Uterus (tissue), 4 donors: ENCODE measurements at places on chromosomes 13 and 19.

DNA sequence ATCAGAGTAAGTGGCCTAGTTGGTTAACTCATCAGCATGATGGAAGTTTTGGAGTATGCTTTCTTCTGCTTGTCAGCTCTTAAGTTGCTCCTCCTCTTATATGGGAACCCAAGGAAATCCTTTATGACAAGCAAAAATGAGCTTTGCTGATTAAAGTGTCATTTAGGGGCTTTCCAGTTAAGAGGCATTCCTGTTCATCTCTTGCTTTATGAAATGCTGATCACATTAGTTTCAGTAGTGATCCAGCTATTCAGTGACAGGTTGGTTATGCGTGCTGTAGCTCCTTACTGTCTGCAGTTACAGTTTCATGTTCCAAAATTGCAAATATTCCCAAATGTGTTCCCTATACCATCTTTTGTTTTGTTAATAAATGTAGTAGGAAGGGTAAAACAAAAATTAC, 146.6 kb downstream of the CDK8 start:
- no peak for DNase-seq

- no peak for DNase-seq
Measured at GRCh38 chr19:35249848-35250711, 1.3 kb downstream of the LSR start.

DNA sequence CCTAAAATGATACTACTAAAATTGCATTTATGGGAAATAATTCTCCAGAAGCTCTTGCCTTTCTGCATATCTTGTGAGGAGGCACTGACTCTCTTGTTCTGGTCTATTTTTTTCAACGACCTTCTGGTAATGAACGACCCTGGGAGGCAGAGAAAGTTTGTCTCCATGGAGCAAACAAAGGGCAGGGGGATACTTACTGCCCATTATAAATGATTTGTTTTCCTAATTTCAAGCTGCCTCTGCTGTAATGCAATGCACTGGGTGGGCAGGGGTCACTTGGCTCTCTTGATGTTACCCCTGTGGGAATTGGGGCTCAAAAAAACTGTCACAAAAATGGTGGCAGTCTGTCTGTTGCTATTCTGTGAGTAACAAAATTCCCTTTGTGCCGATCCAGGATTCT, 643.2 kb downstream of the LIG4 start:
- DNase-seq: no peak

DNA sequence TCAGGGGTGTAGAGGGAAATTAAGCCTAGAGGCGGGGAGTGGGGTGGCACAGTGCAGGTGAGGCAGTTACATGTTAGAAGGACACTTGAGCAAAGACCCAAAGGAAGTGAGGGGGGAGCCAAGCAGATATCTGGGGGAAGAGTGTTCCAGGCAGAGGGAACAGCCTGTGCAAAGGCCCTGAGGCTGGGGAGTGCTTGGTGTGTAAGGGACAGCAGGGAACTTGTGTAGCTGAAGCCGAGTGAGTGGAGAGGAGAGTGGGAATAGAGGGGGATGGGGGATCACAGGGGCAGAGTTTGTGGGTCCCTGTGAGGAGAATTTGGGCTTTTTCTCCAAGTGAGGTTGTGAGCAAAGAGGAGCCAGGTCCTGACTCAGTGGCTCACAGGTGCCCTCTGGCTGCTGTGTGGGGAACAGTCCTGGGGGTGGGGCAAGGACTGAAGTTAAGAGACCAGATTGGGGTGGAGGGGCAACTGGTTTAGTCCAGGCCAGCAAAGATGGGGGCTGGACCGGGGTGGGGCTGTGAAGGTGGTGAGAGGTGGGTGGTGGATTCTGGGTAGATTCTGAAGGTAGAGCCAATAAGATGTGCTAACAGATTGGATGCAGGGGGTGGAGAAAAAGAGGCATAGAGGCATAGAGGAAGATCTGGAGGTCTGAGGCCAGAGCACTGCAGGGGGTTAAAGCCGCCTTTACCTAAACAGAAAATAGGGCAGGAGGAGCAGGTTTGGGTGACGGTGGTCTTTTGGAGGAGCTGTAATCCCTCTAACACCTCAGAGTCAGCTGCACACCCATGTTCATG, 75.3 kb downstream of the CACNA1A start:
- no peak for DNase-seq

DNA sequence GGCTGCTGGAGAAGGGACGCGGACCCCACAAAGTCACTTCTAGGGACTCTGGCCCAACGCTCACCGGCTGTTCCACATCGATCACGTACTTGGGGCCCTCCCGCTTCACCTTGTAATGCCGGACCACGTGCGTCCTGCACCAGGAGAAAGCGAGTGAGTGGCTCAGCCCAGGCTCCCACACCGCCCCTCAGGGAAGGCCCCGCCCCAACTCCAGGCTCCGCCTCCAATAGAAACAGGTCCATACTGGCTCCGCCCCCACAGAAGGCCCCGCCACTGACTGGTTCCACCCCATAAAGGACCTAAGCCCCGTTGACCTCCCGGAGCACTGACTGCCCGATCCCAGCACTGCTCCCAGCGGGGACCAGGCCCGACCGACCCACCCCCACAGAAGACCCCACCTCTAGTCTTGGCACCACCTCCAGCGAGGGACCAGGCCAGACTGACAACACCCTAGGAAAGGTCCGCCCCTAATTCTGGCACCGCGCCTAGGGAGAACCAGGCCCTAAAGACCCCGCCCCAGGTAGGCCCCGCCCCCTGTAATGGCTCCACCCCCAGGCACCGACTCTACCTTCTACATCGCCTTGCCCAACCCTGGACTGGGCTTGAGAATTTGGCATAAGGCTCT, 11.3 kb downstream of the STAP2 start:
- peak; percentile 69 for DNase-seq

DNA sequence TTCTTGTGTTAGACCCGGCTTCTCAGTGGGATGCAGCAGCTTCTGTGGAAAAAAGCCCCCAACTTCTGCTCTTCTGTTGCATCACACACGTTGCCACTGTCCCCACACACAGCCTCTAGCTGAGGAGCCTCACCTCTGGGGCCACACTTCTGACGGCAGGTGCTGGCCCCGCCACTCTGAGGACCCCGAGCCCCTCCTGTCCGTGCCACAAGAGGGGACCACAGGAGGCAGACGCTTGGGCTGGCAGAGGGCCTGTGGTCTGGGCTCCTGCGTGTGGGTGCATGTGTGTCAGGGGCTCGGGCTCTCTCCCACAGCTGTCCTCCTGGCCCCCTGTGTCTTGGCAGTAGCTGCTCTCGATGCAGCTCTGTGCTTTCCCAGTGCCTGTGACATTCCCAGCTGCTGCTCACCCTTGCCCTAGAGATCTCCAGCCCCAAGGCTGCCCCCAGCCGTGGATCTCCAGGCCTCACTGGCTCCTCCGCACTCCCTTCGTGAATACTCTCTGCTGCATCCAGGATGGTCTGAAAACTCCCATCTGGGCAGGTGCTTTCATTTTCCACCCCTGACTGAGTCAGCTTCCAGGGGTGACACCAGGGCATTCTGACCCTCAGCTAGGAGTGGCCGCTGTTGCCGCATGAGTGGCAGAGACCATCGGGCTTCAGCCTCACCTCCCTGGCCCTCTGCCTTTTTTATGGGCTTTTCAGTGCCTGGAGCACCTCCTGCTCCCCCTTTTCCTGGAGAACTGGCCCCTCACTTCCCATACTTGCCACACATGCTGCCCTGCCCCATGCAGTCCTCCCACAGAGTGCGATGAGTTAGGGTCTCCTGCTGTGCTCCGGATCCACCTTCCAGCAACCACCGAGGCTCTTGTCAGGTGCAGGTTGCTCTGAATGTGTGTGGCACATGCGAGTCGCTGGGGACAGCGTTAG, 13.7 kb downstream of the MAU2 start:
- no peak for DNase-seq

- DNase-seq: no peak
Measured at GRCh38 chr13:113186061-113186900, 22.2 kb downstream of the PCID2 start.

GRCh38 chr13:102800145-102801041, 1.5 kb downstream of the BIVM start:
- peak; percentile 73 for DNase-seq

DNA sequence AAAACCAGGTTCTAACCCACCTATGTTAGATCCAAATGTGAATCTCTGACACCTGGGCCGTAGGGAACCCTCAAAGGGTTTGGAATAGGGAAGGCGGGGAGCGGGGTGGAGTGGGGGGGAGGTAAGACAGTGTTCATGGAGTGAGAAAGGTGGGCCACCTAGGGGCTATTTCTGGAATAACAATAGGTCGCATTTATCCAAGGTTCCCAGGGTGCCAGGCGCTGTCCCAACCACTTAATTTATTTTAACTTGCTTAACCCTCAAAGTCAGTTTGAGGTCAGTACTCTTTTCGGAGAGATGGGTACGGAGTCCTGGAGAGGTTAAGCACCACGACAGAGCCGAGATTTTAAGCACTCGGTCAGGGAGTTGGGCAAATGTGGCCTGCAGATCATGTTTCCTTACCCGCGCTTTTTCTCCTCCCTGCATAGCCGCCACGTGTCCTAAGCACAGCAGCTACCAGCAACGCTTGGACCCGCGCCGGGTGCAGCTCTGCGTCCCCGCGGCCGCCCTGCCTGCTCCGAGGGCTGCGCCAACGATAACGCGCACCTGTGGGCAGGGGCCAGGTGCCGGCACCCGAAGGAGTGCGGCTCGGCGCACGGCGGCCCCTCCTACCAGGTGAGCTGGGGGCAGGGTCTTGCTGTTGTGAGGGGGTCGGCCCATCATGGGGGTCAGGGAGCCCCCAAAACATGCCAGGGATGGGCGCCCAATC, 25.0 kb upstream of the FXYD3 start:
- peak; percentile 53 for DNase-seq

GRCh38 chr13:108525827-108526226, 103.6 kb upstream of the MYO16 start:
- no peak for DNase-seq

GRCh38 chr13:112838038-112838841, 130.8 kb upstream of the MCF2L start:
- DNase-seq: peak; percentile 12

GRCh38 chr13:72255908-72256307, 388.9 kb upstream of the DACH1 start:
- no peak for DNase-seq

DNA sequence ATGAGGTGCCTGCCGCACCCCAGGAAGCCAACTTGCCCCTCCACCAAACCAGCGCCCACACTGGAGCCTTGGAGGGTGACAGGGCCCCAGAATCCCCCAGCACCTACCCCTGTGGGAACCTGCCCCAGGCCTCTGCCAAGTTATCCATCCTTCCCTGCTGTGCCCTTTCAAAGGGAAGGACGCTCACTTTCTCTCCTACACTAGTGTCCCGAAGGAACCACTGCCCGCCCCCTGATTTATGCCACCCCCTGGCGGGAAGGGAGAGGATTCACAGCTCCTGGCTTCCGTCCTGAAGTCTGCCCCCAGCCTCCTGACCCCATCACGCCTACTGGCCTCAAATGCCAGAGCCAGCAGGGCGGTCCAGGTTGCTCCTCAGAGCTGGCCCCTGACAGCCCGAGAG, 1.4 kb downstream of the EVI5L start:
- no peak for DNase-seq

DNA sequence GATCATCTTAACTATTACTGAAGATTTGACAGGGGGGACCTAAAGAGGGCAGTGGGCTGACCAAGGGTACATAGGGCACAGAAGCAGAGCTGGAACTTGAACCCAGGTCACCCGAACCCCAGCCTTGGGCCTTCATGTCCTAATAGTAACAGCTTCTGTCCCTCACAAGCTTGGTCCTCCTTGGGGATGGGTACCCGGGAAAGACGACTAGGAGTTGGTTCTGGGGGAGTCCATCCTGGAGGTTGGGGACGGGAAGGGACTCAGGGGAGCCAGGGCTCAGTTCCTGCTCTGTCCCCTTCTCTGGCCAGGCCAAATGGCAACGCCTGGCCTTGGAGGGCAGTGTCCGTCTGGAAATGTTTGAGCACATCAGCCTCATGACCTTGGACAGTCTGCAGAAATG, 39.6 kb upstream of the CYP4F8 start:
- no peak for DNase-seq

GRCh38 chr13:95704510-95704909, 27.6 kb downstream of the DNAJC3 start:
- no peak for DNase-seq

DNA sequence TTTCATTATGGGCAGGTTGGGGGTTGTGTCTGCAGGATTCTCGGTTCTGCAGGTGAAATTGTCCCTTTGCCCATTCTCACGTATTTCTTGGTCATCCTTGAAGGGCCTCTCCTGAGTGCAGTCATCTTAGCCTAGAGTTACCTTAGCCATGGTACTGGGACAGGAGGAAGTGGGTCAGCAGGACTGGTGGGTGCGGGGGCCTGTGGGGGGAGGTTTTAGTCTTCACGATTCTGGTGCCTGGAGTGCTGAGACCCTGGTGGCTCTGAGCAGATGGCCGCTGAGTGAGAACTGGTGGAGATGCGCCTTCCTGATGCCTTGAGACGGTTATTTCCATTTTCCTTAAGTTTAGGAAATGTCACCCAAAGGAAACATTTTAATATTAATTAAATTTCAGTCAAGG, 11.8 kb downstream of the COL4A2 start:
- DNase-seq: no peak

DNA sequence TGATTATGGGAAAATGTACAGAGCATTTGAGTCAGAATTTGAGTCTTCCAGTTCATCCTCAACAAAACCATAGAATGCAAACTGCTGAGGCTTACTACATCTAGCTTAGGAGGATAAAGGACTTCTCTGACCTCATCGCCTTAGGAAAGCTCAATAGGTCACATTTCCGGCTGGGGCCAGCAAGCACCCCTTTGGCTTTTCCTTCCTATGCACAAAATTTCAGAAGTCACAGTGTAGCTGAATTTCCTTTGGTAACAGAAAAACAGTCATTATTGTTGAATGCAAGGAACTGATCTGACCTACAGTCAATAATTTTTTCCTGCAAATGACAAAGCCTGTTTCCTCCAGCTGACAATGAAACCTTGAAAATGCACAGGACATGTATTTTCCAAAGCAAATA, 32.8 kb upstream of the LRCH1 start:
- DNase-seq: no peak
